Stimulated activated CD8-positive, alpha-beta memory T cell treated with anti-CD3 and anti-CD28 coated beads, Interleukin-7, amount 100 ng/mL, for 4 hours (primary cell): ENCODE measurements at places on chromosomes 3 and 15.

- no peak for DNase-seq
Observed at GRCh38 chr3:101203411-101203810, 117.0 kb downstream of the IMPG2 start.

DNA sequence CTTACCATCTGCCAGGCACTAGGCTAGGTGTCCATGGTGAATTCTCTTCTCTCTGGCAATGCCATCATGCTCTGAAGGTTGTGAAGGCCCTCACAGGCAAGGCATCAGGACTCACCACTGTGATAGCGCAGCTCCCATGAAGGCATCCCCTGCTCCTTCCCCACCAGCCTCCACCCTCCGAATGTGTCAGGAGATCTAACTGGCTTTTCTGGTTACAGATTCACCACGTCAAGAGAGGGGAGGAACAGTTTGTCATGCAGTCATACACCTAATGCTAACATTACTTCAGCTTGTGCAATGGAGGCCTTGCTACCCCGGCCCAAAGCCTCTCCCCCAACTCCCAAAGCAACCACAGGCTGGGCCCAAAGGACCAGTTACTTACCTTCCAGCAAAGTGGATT, 8.9 kb upstream of the CMTM8 start:
- DNase-seq, result no peak

GRCh38 chr15:67822537-67823313, 2.6 kb upstream of the SKOR1 start:
- DNase-seq, result no peak

GRCh38 chr3:77449459-77450350, 409.8 kb downstream of the ROBO2 start:
- no peak for DNase-seq

DNA sequence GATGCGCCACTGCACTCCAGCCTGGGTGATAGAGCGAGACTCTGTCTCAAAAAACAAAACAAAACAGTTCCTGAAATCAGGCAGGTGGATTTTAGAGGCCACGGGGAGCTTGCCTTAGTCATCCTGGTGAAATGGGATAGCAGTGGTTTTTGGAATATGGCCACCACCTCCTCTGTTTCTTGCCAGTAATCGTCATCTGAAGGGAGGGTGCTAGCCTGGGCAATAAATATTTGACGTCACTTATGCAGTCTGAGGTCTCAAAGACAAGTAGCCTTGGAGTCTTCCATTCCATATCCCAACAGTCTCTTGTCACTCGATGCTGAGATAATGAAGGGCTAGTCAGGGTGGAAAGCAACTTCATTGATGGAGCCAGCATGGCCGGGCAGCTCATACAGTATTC, 55.2 kb downstream of the KCNAB1 start:
- no peak for DNase-seq

- no peak for DNase-seq
Observed at GRCh38 chr3:127156338-127157050, 36.4 kb upstream of the PRR23E start.
